ENCODE measurements at places on chromosomes 4 and X.

DNA sequence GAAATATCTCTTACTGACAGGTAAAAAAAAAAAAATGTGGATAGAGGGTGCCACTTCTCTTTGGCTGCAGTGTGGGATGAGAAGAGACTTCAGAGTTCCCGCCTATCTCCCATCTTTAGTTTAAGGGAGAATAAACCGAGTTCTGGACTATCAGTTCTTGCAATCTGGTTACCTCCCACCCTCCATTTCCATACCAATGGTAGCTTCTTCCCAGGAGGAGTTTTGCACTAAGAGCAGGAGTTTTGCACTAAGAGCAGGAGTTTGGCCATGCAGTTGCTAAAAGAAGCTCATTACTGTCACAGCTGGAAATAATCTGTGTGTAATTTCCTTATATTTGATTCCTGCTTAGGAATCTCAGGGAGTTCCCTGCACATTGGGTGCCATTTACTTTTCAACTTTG is 10.8 kb upstream of the GUCY1B1 start:
- DNase-seq, result no peak

- no peak for DNase-seq
Observed at GRCh38 chrX:139554991-139555675, 24.6 kb downstream of the F9 start.

GRCh38 chrX:19065535-19065934 is 56.7 kb downstream of the ADGRG2 start:
- DNase-seq, result no peak

DNA sequence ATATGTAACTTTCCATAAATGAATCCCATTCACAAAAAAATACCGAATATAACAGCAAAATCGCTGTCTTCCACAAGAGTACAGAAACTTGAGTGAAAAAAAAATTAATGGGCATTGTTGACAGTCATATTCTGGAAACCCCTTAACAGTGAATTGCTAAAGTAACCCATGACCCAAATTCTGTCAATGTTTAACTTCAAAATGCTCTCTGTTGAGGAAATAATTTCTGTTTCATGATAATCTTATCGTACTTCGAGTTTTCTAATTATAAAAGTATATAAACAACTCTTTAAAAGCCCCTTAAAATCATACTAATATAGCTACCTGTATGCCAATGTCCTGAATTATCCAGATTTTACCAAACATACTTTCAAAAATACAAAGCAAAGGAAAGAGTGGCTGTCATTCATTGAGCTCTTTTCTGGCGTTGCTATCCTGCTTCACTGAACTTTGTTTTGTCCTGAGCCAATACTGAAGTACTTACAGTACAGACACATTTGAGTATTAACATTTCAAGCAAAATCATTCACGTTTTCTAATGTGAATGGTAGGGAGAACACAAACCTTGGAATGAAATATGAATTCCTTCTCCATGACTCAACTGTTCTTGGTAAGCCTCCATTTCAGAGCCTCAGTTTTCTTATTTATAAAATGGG is 2.4 kb downstream of the XAGE3 start:
- DNase-seq, result no peak

DNA sequence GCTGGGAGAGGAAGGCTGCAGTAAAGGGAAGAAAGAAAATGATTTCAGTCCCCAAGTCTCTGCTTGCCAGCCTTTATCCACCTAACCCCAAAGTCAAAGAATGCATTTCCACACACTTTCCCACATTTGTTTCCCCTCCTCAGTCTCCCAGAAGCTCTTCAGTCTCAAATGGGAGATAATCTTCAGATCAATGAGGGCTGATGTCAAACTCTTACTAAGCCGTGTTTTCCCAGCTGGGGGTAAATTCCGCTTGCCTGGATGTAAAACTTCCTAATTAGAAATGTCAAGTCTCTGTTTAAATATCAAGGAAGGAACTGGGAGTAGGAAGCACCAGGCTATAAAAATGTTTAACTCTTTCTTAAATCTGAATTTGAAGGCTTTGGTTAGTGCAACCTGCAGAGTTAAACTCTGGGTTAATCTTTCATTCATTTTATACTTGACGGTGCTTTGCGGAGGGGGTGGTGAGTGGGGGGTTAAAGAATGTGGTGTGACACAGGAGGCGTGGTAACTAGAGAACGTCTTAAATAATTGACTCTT is 601.4 kb upstream of the ACTRT1 start:
- DNase-seq, result no peak

GRCh38 chrX:69262036-69262936 is 97.0 kb upstream of the PJA1 start:
- no peak for DNase-seq

GRCh38 chr4:40434126-40434687 is 99.1 kb downstream of the CHRNA9 start:
- no peak for DNase-seq

DNA sequence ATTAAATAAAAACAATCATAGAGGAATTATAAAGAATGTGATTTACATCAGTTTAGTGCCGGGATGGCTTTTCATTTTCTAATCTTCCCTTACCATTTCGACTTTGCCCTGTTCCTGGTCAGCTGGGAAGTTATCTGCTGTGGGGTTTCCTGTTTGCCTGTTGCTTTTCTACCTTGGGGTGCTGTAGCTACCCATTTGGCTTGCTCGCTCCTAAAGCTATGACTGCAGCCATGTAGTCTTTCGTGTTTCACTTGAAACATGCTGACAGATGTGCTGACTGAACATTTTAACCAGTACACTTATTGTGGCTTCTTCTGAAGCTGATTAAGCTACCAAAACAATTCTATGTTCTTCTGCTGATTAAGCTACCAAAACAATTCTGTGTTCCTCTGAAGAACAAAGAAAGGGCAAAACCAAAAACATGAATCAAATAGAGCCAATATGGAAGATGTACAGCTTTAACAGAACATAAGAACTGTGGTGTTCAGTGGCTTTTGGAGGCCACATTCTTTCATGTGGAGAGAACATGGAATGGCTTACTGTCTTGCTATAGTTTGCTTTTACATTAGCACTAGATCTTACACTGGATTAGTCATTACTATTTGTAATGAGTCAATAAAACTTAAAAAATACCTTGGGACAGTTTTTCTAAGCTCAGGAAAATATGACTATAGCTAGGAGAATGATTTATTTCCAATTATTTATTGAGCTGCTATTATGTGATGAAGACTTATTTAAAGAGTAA is 440.4 kb downstream of the SPRY1 start:
- DNase-seq, result no peak
